ENCODE measurements at places on chromosomes 7 and 10.

DNA sequence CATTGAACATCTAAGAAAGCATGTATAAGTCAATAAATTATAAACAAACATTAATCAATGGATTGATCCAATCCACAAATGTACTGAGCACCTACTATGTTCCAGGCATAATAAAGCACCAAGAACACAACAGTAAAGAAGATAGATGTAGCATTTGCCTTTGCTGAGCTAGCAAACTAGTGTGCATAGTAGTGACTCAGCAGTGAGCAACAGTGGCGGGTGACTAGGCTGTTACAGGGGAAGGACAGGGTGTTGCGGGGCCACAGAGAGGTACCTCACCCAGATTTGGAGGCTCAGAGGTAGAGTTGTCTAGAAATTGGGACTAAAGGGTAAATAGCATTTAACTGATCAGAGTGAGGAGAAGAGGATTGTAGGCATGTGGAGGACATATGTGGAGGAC lies 83.6 kb downstream of the NXPH1 start:
- no peaks in the 10 kb centered on the region for H3K36me3 ChIP-seq
- H3K4me1 ChIP-seq = no peaks in the 10 kb centered on the region
- no peak overlapping the region for H3K27ac ChIP-seq
- no peak for DNase-seq
- no peaks in the 10 kb centered on the region for H3K27me3 ChIP-seq
- H3K4me3 ChIP-seq = no peak overlapping the region

- H3K27ac ChIP-seq = no peak overlapping the region
- H3K4me1 ChIP-seq = peaks cover 20% of the 10 kb centered on the region
- DNase-seq = no peak
- H3K27me3 ChIP-seq = no peaks in the 10 kb centered on the region
Measured at GRCh38 chr7:144782883-144783282, 53.0 kb downstream of the TPK1 start.

- no peaks in the 10 kb centered on the region for H3K4me1 ChIP-seq
- no peaks in the 10 kb centered on the region for H3K36me3 ChIP-seq
- no peaks in the 10 kb centered on the region for H3K27me3 ChIP-seq
- DNase-seq = no peak
- H3K4me3 ChIP-seq = no peak overlapping the region
Measured at GRCh38 chr10:78805176-78805575, 263.6 kb upstream of the ZMIZ1 start.

GRCh38 chr10:11822026-11822756 lies 965 bp upstream of the PROSER2 start:
- no peak overlapping the region for H3K4me3 ChIP-seq
- no peak overlapping the region for H3K27ac ChIP-seq
- peaks cover 7% of the 10 kb centered on the region for H3K4me1 ChIP-seq
- peaks cover 35% of the 10 kb centered on the region for H3K27me3 ChIP-seq
- no peak for DNase-seq
- no peaks in the 10 kb centered on the region for H3K36me3 ChIP-seq
